ENCODE measurements at places on chromosomes 6 and 20.

GRCh38 chr20:58246346-58246745 is 17.9 kb upstream of the ANKRD60 start:
- DNase-seq = peak; percentile 76

DNA sequence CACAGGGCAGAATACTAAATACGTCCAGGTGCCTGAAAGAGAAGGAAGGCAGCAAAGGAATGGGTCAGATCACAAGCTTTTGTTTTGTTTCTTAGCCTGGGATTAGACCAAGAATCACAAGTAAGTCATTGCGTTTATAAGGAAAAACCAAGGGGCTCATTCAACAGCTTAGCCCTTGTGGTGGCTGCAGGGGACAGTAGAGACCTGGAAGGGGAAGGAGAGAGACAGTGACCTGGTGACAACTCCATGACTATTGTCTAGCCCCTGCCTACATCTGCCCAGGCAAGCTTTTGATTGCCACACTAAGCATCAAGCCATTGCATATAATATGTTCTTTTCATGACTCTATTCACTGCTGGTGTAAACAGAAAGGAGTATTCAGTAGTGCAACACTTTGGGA is 30.2 kb upstream of the TBC1D7 start:
- no peak for DNase-seq

DNA sequence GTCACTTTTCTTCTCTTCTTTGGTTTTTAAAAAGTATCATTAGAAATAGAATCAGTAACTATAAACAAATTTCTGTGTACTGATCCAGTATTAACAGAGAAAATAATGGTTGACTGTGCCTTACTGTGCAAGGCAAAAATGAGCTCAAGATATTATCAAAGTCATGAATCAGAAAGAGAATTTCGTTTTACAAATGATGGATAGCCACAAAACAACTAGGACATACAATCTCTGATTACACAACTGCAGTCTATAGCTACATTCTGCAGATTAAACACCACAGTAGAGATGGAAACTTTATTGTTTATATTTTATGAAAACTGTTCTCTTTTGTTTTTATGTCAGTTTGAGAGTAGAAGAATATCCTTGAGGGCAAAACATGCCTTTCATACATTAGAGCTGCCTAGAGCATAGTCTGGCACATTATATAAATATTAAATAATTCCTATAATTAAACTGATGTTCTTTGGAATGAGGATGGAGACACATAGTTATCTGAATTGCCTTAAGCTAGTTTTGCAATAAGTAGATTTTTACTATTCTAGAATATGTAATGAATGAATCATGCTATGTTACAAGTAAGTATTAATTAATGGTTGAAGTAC is 333.1 kb downstream of the LAMA2 start:
- DNase-seq = no peak

DNA sequence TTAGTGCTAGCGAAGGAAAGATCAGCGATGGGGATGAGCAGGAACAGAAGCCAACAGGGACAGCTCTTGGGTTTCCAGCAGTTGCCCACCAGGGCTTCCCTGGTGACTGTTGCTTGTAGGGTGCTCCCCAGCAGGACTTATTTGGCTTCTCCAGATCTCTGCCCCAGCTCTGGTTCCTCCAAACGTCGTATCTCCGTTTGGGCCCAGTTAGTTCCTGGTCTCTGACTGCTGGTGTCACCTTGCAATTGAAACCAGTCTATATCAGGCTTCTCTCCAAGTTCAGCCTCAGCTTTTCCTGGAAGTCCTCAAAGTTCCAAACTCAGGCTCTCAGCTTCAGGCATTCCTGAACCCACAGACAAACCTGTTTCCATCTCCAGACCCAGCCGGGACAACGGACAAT is 70.8 kb upstream of the NXT1 start:
- DNase-seq = no peak

GRCh38 chr6:88445188-88445965 is 279.2 kb upstream of the CNR1 start:
- no peak for DNase-seq

- no peak for DNase-seq
Observed at GRCh38 chr6:46521464-46521971, 30.3 kb upstream of the RCAN2 start.

- no peak for DNase-seq
Observed at GRCh38 chr6:75751443-75751842, 2.4 kb downstream of the MYO6 start.

GRCh38 chr20:20360464-20360863 is 7.4 kb upstream of the INSM1 start:
- DNase-seq = peak; percentile 83

DNA sequence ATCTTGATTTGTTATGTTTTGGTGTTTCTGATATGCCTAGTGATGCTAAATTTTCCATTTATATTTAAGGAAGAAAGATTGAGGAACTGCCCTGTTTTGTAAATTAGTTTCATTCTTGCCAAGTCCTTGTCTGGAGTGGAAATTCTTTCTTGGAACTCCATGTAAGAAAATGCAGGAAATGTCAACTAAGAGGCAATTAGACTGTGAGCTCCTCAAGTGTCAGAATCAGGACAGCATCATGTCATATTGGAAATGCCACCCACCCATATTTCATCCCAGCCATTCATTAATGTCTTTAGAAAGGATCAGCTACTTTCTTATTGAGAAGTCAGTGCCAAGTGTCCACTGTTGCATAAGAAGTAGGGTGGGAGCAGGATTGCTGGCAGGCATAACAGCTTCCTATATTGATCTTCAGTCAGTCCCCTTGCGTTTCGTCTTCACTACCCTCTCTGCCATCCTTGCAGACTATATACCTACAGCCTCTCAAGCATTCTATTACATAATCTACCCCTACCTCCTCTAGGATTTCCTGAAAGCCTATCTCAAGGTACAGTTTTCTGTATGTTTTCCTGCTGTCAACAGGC is 42.4 kb downstream of the HAO1 start:
- no peak for DNase-seq

DNA sequence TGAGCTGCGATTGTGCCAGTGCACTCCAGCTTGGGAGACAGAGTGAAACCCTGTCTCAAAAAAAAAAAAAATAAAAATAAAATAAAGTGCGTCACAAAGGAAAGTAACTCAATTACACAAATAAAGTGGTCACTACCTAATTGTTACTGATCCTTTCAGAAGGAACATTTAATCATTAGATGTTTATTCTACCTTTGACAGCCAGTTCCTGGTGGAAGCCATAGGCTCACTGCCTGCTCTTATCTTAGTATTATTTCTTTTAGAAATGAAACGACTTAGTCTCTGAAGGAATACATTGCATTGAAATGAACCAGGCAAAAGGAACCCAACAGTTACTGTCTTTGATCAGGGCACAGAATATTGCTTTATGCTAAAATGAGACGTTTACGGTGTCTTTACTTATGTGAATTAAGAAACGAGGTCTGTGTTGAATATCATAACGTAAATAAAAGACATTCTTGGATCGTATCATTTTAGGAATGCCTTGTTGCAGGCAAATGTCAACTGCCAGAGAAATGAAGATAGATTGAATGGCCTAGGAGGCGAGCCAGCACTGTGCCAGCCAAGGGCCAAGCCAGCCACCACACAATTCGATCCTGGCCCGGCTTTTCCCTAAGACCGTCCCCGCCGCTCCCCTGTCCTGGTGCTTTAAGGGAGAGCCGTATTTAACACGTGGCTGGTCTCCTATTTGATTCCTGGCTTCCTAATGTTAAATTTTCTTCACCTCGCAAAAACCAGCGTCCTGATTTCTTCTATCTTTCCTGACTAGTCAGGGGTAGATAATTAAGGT is 136.7 kb upstream of the GMDS start:
- DNase-seq = no peak

DNA sequence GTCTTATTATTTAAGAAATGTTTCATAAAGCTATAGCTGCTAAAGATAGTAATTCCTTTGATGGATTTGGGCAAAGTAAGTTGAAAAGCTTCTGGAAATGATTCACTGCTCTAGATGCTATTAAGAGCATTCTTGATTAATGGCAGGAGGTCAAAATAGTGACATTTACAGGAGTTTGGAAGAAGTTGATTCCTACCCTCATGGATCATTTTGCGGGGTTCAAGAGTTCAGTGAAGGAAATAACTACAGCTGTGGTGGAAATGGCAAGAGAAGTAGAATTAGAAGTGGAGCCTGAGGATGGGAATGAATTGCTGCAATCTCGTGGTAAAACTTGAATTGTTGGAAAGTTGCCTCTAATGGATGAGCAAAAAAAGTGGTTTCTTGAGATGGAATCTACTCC is 316.1 kb downstream of the UTRN start:
- DNase-seq = no peak

DNA sequence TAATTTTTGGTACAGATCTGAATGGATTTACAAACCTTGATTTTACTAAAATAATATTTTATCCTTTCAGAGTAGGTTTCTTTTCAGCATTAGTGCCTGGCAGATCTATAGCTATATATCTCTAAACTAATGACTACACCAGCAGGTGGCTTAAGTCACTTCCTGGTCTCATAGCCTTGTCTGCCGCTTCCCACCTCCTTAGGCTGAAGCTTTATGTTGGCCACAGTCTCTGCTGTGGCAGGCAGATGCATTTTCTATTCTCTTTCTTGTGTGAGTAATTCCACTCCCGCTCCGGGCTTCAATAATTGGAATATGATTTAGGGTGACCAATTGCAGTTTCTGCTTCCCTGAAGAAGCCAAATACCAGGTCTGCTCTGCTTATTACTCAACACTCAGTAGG is 226.8 kb upstream of the HS3ST5 start:
- DNase-seq = peak; percentile 51

- DNase-seq = no peak
Observed at GRCh38 chr6:160227769-160228161, 30.9 kb downstream of the SLC22A2 start.

DNA sequence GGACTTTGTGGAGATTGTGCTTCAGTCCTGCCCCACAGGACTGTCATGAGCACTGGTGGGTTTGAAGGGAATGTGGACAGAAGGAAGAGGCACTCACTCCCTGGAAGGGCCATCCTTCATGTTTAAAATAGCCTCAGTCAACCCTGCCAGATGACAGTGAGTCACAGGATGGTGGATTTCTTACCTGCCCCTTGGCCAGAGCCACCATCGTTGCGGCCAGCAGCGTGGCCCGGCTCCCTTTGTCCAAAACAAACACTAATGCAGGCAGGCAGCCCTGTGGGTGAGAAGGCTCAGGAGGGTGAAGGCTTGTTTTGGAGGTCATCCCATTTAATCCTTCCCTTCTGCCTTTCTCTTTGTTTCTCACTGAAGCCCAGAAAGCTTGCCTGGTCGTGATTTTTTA is 422.7 kb downstream of the CD83 start:
- no peak for DNase-seq

GRCh38 chr6:150027806-150028565 is 2.7 kb upstream of the RAET1L start:
- DNase-seq = peak; percentile 17

- DNase-seq = no peak
Observed at GRCh38 chr6:1040393-1040792, 271.5 kb upstream of the FOXQ1 start.

DNA sequence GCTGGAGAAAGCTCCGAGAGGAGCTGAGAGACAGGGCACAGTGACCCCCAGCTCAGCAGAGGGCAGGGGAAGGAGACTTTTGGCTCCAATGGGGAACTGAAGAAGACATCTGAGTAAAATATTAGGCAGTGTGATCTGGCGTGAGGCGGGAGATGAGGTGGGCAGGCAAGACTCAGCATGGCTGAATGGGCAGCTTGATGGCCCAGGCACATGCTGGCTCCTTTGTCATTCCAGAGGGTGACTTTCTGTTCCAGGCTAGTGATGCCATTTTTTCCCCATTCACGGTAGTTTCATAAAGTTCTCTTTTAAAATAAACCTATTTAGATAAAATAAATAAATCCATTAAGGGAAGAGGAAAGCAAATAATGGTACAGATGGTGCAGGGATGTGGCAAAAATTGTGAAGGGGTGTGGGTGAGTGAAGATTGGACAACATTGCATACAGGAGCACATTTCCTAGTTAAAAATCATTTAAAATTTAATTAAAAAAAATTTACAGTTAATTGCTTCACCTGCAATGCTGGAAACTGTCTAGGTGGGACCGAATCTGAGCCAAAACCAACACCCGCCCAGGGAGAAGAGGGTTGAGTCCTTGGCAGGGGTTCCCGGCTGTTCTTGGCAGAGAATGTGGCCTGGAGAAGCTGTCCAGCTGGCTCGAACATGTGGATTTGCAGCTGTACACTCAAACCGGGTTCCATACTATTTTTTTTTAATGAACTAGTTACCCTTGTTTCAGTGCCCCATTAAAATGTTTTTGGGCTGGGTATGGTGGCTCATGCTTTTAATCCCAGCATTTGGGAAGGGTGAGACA is 41.7 kb upstream of the PRELID3B start:
- no peak for DNase-seq

DNA sequence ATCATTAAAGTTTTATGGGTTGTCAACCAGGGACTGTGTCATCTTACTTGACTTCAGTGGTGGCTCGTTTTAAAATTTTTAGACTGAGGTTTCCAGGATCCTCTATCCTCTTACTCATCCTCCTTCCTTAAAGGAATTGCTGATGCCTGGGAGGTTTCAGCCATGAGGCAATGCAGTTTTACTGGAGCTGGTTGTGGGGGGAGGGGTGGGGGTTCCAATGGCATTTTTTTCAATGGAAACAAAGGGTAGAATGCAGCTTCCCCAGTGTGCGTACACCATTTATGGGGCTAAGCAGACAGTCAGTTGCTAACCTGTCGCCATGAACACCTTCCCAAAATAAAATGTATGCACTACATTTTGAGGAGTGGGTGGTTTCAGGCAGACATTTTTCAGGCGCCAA is 88.0 kb downstream of the METTL24 start:
- peak; percentile 70 for DNase-seq

- DNase-seq = no peak
Observed at GRCh38 chr6:124769811-124770544, 192.3 kb upstream of the RNF217 start.

- peak; percentile 80 for DNase-seq
Observed at GRCh38 chr20:61562897-61563504, 310.9 kb downstream of the CDH4 start.

- no peak for DNase-seq
Observed at GRCh38 chr6:14453712-14454472, 336.3 kb downstream of the CD83 start.
